ENCODE measurements at places on chromosomes 1 and 21.

GRCh38 chr1:175218786-175219434 is 26.3 kb upstream of the KIAA0040 start:
- no peak for DNase-seq

- no peak for DNase-seq
Measured at GRCh38 chr1:38190983-38191382, 144.4 kb upstream of the POU3F1 start.

GRCh38 chr1:99548943-99549605 is 96.8 kb upstream of the PALMD start:
- DNase-seq, result no peak

DNA sequence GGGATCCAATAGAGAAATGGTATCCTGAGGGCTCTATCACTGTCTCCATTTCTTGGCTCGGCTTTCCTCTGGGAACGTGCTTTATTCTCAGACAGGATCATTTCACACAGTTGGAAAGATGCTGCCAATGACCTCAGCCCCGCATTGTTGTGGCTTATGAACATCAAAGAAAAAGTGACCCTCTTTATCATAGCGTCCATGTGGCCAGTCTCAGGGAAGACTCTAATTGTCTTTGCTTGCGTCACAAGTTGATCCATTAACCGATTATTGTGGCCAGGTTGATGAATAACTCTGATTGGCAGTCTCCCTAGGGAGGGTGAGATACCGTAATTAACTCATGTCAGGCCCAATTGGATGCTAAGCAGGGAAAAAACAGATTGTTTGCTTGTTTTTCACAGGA is 10.4 kb upstream of the TMEM9 start:
- DNase-seq, result no peak

- no peak for DNase-seq
Measured at GRCh38 chr21:32412162-32413014, at the start of gene EVA1C. Gene EVA1C, plus strand, starts transcription at chr21:32412706. Its CDS starts 148 bp downstream, at chr21:32412854.

DNA sequence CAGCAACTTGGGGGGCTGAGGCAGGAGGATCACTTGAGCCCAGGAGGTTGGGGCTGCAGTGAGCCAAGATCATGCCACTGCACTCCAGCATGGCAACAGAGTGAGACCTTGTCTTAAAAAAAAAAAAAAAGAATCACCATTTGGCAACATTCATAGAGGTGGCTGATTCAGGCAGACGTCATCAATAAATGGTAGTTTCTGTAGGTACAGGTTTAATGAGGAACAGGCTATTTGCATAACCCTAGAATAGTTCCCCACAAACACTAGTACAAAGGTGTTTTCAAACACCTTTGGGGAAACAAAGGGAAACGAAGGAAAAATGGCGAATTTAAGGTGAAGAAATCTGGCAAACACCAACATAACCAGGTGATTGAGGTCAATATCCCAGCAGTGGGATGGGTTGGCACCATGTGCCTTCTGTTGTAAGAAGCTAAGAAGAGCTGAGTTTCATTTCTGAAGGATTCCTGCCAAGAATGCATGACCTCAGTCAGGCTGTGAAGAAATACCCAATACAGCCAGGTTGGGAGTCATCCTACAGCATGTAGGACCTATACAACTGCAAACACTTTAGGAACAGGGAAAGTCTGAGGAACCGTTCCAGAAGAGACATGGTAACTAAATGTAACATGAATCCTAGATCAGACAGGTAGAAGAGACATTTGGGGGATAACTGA is 5.6 kb downstream of the LPAR3 start:
- DNase-seq, result no peak

- no peak for DNase-seq
Measured at GRCh38 chr21:43275421-43276211, 106.8 kb downstream of the CRYAA start.

GRCh38 chr1:34083974-34084373 is 81.1 kb downstream of the CSMD2 start:
- no peak for DNase-seq

DNA sequence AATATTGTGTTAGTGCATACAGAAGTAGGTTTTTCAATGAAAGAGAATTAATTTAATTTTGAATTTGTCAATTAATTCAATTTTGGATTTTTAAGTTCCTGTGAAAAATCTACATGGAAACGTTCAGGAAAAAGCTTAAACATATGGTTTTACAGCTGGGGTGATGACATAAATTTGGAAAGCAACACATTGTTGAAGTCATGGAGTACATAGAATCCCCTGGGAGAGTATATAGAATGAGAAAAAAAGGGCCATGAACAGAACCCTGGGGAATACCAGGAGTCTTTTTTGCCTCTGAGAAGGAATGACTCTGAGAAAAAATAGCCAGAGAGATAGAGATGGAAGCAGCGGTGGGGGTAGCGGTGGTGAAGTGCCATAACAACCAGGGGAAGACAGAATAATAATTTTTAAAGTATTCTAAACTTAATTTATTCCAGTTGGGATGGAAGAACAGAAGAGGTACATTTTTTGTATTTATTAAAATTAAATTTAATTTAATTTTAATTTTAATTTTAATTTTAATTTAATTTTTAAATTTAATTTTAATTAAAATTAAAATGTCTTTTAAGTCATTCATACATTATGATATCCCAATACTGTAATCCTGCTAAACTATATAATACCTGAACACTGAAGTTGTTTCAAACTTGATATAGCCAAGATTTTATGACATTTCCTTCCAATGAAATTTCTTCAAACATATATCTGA is 48.9 kb downstream of the NME7 start:
- no peak for DNase-seq

DNA sequence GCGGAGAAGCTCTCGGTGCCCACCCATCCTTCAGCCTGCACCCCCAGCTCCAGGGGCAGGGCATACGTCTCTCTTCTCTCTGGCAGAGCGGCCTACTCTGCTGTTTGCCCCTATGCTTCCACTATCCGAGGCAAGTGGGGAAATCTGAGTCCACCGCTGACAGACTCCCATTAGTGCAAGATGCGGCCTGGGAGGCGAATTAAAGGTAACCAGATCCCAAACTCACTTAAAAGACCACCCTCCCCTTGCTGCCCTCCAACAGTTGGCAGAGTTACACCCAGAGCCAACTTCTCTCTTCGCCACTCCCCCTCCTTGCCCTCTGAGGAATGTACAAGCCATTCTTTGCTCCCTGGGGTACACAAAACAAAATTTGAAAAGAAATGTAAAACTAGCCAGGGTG is 6.4 kb downstream of the FOXD3 start:
- DNase-seq, result no peak

DNA sequence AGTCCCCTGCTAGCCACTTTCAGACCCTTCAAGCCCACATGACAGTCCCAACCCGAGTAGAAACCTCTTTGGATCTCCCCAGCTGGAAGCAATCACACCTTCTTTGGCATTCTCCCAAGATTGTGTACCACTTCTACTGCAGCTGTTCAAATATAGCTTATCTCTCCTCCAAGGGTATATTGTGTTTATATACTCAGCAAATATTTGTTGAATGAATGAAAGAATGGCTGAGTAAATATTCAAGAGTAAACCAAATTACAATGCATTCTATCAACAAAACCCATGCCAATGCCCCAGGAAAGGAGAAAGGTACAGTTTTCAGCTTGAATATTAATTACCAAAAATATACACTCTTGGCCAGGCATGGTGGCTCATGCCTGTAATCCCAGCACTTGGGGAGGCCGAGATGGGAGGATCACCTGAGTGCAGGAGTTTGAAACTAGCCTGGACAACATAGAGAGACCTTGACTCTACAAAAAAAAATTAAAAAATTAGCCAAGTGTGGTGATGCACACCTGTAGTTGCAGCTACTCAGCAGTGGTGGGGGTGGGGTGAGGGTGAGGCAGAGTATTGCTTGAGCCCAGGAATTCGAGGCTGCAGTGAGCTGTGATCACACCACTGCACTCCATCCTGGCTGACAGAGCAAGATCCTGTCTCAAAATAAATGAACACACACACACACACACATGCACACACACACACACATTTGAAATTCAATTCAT is 68.5 kb downstream of the NIBAN1 start:
- DNase-seq, result no peak

GRCh38 chr1:239723776-239724367 is 337.5 kb downstream of the CHRM3 start:
- DNase-seq, result no peak

- peak; percentile 81 for DNase-seq
Measured at GRCh38 chr1:168603501-168604110, 27.2 kb downstream of the XCL1 start.

DNA sequence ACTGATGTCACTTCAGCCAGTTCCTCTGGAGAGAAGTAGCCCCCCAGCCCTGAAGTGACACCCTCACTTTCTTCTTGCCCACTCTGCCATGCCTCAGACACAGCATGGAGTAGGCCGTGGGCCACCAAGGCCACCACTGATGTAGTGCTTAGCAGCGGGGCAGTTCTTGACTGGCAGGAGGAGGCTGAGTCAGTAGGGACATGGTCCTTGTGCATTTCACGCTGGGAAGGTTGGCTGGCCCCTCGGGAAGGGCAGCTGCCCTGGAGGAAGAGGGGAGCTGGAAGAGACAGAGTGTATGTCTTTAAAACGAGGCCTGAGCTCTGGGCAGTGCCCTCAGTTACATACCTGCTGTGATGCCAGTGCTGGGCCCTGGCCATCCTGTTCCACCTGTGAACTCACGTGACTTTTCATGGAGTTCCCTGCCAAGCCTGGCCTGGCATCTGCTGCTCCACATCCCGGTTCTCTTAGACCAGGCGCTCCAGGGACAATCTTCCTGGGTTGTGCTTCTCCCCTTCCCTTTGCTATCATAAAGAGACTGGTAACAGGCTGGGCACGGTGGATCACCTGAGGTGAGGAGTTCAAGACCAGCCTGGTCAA is 158.6 kb upstream of the TMEM51 start:
- DNase-seq, result no peak

GRCh38 chr21:26070822-26071425 is 99.6 kb downstream of the APP start:
- DNase-seq, result peak; percentile 20

DNA sequence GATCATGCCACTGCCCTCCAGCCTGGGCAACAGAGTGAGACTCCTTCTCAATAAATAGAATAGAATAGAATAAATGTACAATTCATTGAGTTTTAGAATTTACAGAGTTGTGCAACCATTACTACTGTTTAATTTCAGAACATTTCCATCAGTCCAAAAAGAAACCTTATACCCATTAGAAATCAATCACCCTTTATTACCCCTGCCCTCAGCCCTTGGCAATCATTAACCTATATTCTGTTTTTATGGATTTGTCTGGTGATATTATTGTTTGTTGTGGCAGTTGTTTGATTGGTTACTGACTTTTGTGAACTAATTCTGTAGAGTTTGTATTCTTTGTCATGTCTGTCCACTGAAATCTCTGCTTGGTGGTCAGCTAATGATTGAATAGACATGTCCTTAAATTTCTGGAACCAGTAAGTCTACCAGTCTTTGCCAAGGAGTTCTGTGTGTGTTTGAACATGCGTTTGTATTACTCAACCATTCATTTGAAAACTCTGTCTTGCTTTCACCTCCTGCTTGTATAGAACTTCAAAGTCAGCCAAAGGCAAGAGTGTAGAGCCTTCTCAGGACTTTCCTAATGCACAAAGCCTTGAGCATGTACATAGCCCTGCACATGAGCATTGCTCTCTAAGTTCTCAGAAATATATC is 208.8 kb downstream of the GPR52 start:
- no peak for DNase-seq

DNA sequence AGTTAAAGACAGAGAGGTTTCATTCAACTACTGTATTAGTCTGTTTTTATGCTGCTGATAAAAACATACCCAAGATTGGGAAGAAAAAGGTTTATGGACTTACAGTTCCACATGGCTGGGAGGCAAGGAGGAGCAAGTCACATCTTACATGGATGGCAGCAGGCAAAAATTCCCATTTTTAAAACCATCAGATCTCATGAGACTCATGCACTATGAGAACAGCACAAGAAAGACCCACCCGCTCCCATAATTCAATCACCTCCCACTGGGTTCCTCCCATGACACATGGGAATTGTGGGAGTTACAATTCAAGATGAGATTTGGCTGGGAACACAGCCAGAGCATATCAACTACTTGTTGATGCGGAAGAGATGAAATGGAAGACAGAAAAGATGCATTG is 9.2 kb downstream of the GPR161 start:
- DNase-seq, result no peak

DNA sequence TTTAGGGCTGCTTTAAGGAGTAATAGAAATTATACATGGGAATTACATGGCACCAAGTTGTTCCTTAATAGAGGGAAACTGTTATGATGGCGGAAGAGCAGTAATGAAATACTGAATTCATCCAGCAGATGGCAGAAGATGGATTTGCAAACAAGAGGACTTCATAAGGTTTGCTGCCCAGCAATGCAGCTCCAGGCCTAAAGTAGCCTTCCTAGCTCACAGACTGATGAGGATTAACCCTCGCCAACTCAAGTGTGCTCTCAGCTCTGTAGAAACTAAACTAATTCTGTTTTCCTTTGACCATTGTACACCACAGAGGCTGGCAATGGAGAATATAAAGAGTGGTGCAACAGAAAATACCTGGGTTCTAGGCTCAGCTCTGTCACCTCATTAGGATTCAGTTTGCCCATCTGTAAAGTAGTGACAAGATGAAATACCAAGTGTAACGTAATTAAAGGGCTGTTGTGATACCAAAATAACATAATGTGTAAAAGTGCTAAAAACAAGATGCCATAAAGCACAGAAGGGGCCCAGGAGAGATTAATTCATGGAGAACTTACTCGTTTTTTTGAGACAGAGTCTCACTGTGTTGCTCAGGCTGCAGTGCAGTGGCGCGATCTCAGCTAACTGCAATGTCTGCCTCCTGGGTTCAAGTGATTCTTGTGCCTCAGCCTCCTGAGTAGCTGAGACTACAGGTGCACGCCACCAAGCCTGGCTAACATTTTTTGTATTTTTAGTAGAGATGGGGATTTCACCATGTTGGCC is 102.4 kb upstream of the SERBP1 start:
- DNase-seq, result peak; percentile 62

DNA sequence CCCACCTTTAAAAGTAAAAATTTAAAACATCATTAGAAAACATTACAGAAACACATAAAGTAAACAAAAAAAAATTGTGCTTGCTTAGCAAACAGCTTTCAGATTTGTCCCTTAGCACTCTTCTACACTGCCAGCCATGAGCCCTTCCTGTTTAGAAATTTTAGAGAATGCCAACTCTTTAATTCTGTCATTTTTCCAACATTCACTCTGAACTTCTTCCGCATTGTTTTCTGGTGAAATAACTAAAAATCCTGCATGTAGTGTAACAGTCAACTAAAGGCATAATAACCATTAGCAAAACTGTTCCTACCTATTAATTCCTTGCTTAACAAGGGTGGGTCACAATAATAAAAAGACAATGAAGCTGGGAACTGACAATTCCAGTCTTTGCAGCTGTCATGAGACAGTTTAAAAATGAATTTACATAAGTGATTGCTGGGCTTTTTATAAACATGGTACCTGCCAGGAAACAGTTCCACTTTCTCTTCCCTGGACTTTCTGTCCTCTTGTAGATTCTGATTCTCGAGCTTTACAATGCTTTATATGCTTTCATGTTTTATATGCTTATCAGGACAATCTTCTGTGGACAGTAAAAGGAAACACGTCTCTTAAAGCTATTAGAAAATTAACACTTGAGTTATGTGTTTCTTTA is 19.0 kb downstream of the GNG12 start:
- no peak for DNase-seq

DNA sequence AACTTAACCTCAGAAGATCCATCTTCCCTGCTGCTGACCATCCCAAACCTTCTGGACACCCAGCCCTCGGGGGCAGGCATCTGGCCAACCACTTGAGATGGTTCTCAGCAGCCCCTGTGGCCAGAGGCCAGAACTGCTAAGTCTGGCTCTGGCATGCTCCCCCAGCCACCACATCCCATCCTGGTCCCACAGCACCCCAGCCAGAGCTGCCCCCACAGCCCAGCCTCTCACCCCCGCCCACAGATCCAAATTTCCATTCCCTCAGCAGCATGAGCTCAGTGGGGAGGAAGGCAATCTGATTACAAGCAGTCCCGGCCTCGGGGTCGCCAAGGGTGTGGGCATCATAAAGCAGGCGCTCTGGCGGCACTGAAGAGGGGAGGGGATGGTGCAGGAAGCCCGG is 45.6 kb downstream of the GLIS1 start:
- no peak for DNase-seq

All from HAP-1 (cell line).